Testis (tissue), 5 donors: ENCODE measurements at places on chromosomes 3 and 15. TPM values are rescaled to one million over a fixed set of nuclear protein-coding genes. Genes with fewer than 3 reads are reported as not detected.

CYP11A1 gene
- polyA plus RNA-seq, result 76.2 TPM

HYAL2 gene
- 58.6 TPM for polyA plus RNA-seq

ATP10A gene
- polyA plus RNA-seq, result 13.6 TPM

SLC22A14 gene
- polyA plus RNA-seq, result 11.9 TPM

NR2F2 gene
- 42.9 TPM for polyA plus RNA-seq

NSMCE3 gene
- 17.8 TPM for polyA plus RNA-seq

SPRED1 gene
- 9.3 TPM for polyA plus RNA-seq

MYL3 gene
- polyA plus RNA-seq, result 14.5 TPM

RHO gene
- polyA plus RNA-seq, result not detected

NCEH1 gene
- polyA plus RNA-seq, result 3.8 TPM

PLA2G4E gene
- polyA plus RNA-seq, result 0.67 TPM

THBS1 gene
- polyA plus RNA-seq, result 12.6 TPM

CYFIP1 gene
- 50.9 TPM for polyA plus RNA-seq

UBA7 gene
- 27.2 TPM for polyA plus RNA-seq

LEKR1 gene
- polyA plus RNA-seq, result 23.0 TPM

KIF15 gene
- polyA plus RNA-seq, result 16.7 TPM

SCAANT1 gene
- polyA plus RNA-seq, result 4.4 TPM

SEMA3F gene
- 7.5 TPM for polyA plus RNA-seq

GASK1A gene
- 6.2 TPM for polyA plus RNA-seq

CDCP1 gene
- polyA plus RNA-seq, result 2.5 TPM

PFN2 gene
- polyA plus RNA-seq, result 63.8 TPM

PRSS50 gene
- polyA plus RNA-seq, result 0.92 TPM

PLSCR2 gene
- polyA plus RNA-seq, result 34.8 TPM
